Glutamatergic neuron (in vitro differentiated cells): ENCODE measurements at places on chromosomes 7 and 10.

DNA sequence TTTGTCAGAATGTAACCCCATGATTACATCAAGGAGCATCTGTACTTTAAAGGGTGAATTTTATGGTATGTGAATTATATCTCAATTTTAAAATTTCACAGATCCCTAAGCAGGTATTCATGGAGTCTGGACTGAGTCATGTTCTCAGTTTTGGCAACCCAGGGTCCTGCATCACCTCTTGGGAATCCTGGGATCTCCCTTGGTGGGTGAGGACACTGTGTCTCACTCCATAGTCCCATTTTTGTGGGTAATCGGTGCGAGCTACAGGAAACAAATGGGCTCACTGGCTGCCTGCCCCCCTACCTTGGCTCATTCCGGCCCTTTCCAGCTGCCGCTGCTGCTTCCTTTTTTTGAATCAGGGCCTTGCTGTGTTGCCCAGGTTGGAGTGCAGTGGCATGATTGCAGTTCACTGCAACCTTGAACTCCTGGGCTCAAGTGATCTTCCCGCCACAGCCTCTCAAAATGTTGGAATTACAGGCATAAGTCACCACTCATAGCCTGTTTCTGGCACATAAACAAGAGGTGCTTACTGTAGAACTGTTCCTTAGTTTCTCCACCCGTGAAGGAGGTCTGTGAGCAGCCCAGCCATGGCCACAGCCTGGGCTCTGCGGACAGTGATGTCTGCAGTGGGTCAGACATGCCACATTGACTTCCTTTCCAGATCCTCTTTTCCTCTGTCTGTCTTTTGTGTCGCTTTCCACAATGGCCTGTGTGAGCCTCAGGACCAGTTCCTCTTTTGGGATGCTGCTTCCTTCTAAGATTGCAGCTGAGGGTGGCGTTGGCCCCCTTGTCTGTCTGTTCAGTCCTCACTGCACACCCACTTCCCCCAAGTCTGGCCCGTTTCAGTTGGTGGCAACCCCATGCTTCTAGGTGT lies 14.5 kb downstream of the PALD1 start:
- no peak for DNase-seq

DNA sequence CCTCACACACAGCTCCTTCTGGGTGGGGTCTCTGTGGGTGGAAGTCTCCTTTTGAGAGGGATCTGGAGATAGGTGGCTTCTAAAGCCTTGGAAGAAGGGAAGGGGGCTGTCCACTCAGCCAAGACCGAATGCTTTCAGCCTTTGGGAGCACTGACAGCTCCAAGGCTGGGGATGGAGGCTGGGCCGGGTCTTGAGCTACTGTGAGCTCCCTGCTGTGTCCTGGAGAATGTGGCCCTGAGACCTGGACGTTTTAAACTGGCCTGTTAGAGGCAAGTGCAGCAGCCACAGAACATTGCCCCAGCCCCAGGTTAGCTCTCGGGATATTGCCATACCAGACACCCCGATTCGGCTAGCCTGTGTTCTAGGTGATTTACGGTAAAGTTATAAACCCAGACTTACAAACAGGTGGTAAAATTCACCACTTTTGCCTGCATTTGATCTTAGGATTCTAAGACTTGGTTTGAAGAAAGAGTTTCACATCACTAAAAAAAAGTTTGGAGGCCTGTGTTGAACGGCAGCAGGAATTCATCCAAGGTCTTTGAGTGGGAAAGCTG lies 548.5 kb upstream of the FOXK1 start:
- no peak for DNase-seq

DNA sequence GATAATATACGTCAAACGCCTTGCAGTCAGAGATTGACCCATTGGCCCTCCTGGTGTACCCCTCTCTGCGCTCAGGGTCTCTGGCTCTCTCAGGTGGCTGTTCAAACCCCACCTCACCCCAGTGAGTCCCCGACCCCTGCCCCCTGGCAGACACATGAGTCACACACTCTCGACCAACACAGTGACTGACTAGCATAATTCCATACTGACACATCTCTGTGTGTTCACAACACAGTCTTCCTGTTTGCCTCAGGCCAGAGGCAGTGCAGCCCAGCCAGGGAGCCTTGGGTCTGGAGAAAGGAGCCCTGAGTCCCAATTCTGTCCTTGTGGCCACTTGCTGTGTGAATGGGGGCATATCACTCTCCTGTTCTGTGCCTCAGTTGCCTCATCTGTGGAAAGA lies 40.1 kb downstream of the PALD1 start:
- no peak for DNase-seq

GRCh38 chr7:27242154-27242553 lies 448 bp upstream of the EVX1 start:
- no peak for DNase-seq

DNA sequence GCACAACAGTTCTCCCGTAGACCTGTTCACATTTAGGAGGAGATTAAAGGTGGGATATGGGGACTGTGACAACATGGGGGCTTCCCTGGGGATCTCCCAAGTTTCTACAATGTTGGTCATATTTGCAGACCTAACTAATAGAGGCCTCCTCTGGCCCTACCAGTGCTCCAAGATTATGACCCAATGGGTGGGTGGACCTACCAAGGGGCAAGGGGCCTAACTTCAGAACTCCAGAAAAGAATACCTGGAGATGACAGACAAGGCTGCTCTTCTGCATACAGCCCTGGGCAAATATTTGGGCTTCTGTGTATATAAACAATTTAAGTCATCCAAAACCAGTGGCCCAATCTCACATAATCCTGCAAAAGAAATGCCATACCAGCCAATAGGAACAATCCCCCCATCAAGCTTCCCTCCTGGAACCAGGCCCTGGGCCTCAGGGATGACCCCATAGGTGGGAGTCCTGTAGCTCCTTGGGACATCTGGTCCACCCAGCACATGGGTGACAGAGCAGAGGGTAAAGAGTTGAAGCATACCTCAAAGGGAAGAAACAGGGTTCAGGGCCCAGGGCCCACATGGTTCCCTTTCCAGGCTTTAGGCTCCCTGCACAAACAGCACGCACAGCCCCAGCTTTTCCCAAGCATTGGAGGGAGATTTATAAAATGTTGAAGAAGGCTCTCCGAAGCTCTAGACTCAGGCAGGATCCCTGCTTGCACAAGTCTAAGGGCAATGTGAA lies 86.1 kb upstream of the CHST15 start:
- DNase-seq: no peak

DNA sequence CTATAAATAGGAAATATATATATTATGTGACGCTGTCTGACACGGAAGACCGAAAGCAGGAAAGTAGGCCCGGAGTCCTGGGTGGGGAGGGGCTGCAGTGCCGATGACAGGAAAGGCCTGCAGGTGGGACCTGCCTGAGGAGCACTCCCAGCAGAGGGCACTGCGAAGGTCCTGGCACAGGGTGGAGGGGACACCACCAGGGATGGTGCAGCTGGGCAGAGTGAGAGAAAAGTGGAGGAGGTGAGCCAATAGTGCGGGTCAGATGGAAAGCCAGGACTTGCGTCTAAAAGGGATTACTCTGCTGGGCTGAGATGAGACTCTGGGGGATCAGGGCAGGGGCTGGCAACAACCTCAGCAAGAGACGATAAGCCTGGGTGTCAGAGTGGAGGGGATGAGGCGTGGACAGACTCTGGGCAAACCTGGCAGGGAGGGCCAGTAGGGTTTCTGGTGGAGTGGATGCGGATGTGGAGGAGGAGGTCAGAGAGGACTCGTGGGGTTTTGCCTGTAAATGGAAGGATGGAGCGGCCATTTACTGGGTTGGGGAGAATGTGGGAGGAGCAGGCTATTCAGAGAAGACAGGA lies 118.2 kb upstream of the ZNF746 start:
- DNase-seq: no peak

DNA sequence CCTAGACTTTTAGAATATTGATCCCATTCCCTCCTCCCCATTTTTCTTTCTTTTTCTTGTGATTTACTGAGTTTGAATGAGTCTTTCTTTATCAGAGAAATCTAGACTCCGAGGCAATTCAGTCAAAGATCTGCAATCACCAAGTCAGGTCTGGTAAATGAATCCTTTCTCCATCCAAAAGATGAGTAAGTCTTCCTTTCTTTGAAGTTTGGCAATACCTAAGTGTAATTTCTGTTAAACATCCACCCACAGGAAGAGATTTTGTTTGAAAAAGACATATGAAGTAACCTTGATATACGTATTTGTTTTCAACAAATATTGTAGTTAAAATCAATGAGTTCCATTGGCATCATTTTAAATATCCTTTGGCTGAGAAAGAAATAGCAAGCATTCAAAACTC lies 58.3 kb downstream of the SLC39A12 start:
- DNase-seq: no peak

DNA sequence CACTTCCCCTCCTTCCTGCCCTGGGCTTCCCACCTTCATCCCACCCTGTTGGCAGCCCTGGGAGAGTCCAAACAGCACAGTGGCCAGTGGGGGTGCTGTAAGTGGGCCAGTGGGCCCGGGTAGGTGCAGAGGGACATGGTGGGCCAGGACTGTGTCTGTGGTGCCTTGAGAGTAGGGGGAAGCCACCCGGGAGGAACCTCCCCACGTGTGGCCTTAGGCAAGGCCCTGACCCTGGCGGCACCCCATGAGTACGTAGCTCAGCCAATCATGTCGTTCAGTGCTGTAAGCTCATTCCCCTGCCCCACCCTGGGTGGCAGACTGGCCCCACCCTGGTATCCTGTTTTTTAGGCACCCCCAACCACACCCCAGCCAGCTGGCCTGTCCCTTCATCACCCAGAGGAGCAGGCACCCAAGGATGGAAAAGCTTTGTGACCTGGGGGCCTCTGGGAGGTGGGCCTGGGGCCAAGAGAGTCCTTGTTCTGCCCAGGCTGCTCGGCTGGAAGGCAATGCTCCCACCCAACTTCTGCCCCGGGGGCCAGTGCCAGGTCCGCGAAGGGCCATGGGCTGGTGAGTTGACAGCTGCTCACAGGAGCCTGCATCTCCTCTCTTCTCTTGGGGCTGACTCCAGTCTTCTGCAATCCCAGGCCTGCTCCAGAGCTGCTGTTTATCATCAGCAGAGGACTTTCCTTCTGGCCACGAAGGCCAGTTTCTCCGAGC lies 41.6 kb downstream of the TSPAN15 start:
- no peak for DNase-seq

DNA sequence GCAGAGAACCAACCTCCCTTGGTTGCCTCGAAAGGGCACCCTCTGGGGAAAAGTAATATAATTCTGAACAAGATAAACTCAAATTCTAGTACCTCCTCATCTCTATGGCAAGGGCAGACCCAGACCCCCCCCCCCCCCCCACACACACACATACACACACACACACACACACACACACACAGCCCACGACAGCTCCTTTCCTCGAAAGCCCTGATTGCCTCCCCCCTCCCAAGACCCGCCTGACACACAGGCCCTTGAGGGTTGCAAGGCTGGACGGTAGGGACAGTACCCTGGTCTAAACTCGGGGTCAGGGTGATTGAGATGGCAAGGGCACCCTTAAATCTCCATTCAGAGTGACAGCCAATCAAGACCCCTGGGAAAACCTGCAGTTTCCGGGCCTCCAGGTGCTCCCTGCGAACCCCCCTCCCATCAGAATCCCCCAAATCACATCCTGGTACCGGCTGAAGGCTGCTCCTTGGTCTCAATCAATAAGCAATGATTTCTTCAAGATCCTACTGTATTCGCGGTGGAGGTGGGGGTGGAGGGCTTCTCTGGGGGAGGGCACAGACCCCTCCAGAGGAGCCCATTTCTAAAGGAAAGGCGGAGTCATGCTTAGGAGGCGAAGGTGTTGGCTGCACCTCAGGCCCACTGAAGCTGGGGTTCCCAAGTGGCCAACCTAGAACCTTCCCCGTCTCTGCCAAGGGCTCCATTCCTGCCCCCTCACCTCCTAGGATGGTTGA lies 100.7 kb downstream of the HIP1 start:
- DNase-seq: no peak

- no peak for DNase-seq
These were observed 51.2 kb upstream of the LBX1 start for GRCh38 chr10:101280511-101280910.

- no peak for DNase-seq
These were observed 475.2 kb upstream of the CELF2 start for GRCh38 chr10:10542477-10542876.

- no peak for DNase-seq
These were observed 106.1 kb downstream of the CLEC2L start for GRCh38 chr7:139629392-139630082.

DNA sequence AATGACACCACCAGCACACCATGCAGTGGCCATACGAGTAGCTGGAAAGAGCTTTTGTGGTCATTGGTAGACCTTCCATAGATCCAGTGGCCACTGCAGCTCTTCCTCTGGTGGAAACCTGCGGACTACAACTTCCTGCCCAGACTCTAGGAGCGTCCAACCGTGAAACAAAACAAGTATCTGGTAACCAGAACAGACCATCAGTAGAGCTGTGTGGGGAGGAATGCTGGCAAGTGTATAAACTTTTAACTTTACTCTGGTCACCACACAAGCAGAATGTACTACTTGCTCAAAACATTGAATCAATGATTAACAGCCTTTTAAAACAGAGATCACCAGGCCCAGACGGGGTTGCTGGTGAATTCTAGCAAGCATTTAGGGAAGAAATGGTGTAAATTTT lies 154.7 kb upstream of the DGKB start:
- no peak for DNase-seq

GRCh38 chr7:24057243-24057642 lies 226.7 kb upstream of the NPY start:
- DNase-seq: no peak

GRCh38 chr7:106089647-106090046 lies 22.5 kb downstream of the SYPL1 start:
- DNase-seq: no peak

GRCh38 chr10:7134448-7134847 lies 276.4 kb downstream of the SFMBT2 start:
- DNase-seq: no peak

DNA sequence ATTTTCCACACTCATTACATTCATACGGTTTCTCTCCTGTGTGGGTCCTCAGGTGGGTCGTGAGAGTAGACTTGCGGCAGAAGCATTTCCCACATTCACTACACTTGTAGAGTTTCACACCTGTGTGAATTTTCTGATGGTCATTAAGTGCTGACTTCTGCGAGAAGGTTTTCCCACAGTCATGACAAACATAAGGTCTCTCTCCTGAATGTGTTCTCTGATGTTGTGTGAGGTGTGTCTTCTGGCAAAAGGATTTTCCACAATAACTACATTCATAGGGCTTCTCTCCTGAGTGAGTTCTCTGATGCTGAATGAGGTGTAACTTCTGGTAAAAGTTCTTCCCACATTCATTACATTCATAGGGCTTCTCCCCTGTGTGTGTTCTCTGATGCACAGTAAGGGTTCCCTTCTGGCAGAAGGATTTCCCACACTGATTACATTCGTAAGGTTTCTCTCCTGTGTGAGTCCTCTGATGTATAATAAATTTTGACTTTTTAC lies 15.1 kb downstream of the ZNF12 start:
- no peak for DNase-seq

DNA sequence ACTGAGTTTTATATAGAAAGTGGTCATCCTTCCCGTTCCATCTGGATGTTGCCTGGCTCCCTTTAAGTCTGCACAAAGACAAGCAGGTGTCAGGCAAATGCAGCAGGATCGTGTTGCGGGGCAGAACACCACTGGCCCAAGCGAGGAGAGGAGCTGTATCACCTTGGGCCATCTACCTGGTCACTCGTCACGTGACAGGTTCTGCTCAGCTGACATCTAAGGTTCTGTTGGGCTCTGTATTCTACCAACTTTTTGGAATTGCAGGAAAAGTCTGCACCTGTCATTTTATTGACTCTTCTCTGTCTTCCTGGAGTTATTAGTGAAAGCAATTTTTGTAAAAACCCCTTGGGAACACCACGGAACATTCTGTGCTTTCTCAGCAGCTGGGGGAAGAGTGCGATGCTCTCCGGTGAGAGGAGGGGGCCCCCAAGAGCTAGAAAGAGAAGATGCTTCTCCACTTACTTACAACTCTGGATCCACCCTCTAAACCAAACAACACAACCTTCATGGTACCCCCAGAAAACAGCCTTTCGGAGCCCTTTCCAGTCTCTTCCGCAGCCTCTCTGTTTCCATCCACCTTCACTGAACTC lies 83.4 kb upstream of the NMT2 start:
- DNase-seq: no peak
